Psoas muscle (tissue), 8 donors: ENCODE measurements at places on chromosomes 3 and 15. TPM values are rescaled to one million over a fixed set of nuclear protein-coding genes. Genes with fewer than 3 reads are reported as not detected.

FETUB gene
- total RNA-seq: not detected

ISLR2 gene
- total RNA-seq: 2.2 TPM

SLC6A1 gene
- total RNA-seq: 1.9 TPM

ZNF35 gene
- 4.8 TPM for total RNA-seq

TP63 gene
- total RNA-seq: 10.3 TPM

SPINT1 gene
- 0.28 TPM for total RNA-seq

OXTR gene
- total RNA-seq: 0.11 TPM

GRCh38 chr3:129065720-129066073 is 5.1 kb downstream of the GP9 start:
- DNase-seq: no peak

- no peak for DNase-seq
These were observed 66.7 kb upstream of the SNRK start for GRCh38 chr3:43219616-43220015.

DNA sequence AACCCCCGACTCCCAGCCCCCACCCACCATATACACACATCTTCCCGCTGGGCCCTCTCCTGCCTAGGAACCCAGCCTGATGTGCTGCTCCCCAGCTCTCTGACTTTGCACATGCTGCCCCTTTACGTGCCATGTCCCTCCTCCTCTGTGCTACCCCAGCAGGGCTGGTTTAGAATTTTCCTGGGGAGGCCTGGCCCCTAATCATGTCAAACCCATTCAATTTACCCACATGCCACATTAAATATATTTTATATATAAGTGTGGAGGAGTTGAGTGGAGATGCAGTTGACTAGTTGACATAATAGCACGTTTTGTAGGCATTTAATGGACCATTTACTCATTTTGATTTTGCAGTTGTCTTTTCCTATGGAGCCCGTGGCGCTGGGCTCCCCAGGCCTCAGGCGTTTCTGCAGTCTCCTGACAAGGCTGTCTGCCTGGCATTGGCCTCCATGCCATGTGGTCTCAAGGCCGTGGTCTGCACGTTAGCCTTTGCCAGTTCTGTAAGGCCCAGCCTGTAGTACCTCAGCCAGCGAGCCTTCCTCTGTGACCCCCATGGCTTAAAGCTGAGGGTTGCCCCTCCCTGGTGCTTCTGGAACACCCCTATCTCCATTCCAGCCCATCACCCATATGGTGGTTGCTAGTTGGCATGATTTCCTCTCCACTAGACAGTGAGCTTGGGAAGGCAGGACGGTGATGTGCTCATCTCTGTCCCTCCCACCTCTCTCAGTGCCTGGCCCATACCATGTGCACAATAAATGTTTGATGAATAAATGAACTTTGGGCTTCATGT is 155.8 kb downstream of the TLE3 start:
- no peak for DNase-seq

- no peak for DNase-seq
These were observed 38.4 kb upstream of the GALNT15 start for GRCh38 chr3:16136055-16136454.

- DNase-seq: no peak
These were observed 473.9 kb downstream of the C3orf38 start for GRCh38 chr3:88623709-88624108.

DNA sequence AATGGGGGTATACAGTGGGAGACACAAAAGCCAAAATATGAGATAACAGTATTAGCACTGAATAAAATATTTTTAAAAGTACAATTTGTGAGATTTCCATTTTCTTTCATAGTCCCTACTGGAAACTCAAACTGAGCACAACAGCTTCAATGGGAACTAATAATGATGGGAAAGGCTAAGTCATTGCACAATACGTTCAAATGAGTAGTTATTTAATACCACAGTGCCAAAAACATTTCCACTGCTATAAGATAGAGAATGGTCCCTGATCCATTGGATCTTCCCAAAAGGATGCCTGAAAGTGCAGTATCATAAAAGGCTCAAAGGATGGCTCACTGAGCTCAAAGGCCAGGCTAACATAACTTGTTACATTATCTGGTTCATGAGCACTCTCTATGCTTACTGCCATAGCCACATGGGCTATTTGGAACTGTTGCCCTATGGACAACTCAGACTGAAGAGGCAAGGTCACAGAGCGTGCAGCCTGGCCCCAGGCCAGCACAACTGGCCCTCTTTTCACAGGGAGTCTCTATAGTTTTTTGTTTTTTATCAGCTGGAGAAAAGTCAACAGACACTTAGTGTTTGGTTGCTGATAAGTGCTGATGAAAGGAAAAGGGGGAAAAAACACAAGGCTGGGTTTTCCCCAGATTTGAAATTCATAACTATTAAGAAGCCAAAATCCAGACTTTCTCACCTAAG is 54.1 kb upstream of the PPIB start:
- no peak for DNase-seq

GRCh38 chr3:76308541-76308940 is 523.2 kb upstream of the ZNF717 start:
- DNase-seq: no peak

DNA sequence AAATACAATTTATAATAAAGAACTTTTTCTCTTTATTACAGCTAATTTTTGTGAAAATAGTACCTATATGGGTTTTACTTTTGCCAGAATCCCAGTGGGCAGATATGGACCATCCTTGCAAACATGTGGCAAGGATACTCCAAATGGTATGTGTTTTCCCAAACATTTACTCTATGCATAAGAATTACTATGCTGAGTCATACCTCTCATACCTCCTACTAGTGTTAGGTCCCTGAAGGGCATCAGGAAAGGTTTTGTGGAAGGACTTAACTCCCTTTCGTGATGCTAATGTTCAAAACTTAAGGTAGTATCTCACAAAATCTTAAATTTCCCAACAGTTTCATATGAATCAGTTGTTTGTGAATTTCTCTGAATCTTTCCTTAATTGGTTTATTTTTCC is 21.3 kb downstream of the ADGRG7 start:
- no peak for DNase-seq
